ENCODE measurements at places on chromosomes 11 and 22.

DNA sequence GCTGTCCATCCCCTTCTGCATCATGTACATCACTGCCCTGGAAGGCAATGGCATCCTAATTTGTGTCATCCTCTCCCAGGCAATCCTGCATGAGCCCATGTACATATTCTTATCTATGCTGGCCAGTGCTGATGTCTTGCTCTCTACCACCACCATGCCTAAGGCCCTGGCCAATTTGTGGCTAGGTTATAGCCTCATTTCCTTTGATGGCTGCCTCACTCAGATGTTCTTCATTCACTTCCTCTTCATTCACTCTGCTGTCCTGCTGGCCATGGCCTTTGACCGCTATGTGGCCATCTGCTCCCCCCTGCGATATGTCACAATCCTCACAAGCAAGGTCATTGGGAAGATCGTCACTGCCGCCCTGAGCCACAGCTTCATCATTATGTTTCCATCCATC lies 337 bp downstream of the OR52B6 start:
- DNase-seq = no peak

DNA sequence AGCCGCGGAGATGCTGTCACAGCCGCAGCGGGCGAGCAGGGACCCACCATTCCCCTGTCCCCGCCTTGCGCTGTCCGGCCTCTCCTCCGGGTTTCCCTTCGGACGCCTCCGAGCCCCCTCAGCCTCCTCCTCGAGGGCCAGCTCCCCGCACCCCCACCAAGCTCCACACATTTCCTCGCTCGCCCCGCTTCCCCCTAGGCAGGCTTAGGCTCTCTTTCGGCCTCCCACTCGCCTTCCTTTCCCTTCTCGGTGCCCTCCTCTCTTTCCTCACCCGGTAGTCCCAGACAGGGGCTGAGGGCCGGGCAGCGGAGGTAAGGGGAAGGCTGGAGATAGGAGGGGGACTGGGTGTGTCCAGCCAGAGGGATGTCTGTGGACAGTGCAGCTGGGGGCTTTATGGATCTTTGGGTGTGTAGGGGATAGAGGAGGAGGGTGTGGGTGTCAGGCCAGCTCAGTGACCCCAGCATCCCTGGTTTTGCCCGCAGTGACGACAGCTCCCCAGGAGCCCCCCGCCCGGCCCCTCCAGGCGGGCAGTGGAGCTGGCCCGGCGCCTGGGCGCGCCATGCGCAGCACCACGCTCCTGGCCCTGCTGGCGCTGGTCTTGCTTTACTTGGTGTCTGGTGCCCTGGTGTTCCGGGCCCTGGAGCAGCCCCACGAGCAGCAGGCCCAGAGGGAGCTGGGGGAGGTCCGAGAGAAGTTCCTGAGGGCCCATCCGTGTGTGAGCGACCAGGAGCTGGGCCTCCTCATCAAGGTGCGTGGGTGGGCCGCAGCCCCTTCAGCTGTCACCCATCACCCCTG lies 1.6 kb downstream of the KCNK4 start:
- no peak for DNase-seq

- no peak for DNase-seq
These were observed 5.3 kb upstream of the LRRN4CL start for GRCh38 chr11:62694455-62695167.

DNA sequence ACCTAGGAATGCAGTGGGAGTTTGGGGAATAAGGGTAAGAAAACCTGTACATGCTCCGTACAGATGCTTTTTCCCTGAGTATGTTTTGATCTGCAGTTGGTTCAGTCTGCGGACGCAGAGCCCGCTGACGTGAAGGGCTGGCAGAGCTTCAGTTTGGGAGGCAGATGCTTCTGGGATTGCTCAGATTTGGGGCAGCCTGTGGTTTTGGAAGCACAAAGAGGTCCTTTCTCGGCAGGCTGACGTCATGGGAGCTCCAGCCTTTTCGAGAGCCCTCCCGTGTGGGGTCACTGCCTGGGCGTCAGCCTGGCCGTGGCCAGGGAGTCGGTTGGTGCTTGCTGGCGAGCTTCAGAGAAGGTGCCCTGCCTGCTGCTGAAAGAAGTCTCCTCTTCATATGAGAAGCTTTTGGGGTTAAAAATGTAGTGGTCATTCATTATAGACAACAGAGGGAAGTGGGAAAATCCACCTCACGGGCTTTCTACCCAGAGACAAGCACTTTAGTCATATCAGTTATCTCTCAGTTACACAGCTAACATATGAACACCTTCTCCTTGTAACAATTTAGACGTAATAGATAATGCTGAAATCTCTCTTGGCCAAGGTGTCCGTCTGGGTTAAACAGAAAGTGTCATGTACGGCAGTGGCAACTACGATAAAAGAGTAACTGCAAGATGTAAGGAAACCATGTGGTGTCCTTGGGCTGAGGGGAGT lies 26.8 kb downstream of the TPCN2 start:
- DNase-seq = no peak

GRCh38 chr11:35030716-35031213 lies 108.2 kb upstream of the CD44 start:
- DNase-seq = no peak

- DNase-seq = no peak
These were observed 6.4 kb downstream of the DERL3 start for GRCh38 chr22:23832226-23833016.
